ENCODE measurements at places on chromosomes 2 and 18. TPM values are rescaled to one million over a fixed set of nuclear protein-coding genes. Genes with fewer than 3 reads are reported as not detected.

The ZSWIM2 gene
- total RNA-seq: not detected

The BARD1 gene
- 4.7 TPM for total RNA-seq

The RND3 gene
- 45.9 TPM for total RNA-seq

The MATN3 gene
- 17.0 TPM for total RNA-seq

The NDC80 gene
- total RNA-seq: 10.9 TPM

The CDKL4 gene
- not detected for total RNA-seq

The CDH2 gene
- 42.7 TPM for total RNA-seq

The PLGLB2 gene
- 0.19 TPM for total RNA-seq

The METTL4 gene
- total RNA-seq: 5.4 TPM

The MC2R gene
- total RNA-seq: not detected

The TMEM214 gene
- 65.2 TPM for total RNA-seq

The CLIP4 gene
- 20.3 TPM for total RNA-seq

The STAT4 gene
- 4.5 TPM for total RNA-seq

The ALLC gene
- total RNA-seq: not detected

The MROH2A gene
- 0.23 TPM for total RNA-seq

The CENPA gene
- total RNA-seq: 49.1 TPM

The PPIL3 gene
- 21.9 TPM for total RNA-seq

The ANKRD30B gene
- not detected for total RNA-seq

The FOXI3 gene
- 0.06 TPM for total RNA-seq

The PRSS56 gene
- 0.10 TPM for total RNA-seq

The ANO7 gene
- 1.6 TPM for total RNA-seq

The SLC20A1 gene
- 164 TPM for total RNA-seq

The SPDYA gene
- total RNA-seq: 0.26 TPM

The ANKRD62 gene
- not detected for total RNA-seq

The ASPRV1 gene
- 0.38 TPM for total RNA-seq

The ANKRD30BL gene
- not detected for total RNA-seq

The SERPINB7 gene
- total RNA-seq: 3.0 TPM

The IL1RL1 gene
- total RNA-seq: 1.2 TPM

The CXCR1 gene
- not detected for total RNA-seq

The C18orf54 gene
- 2.1 TPM for total RNA-seq

The SERPINB11 gene
- total RNA-seq: 0.03 TPM

The WDSUB1 gene
- 7.7 TPM for total RNA-seq

The CCDC85A gene
- 0.31 TPM for total RNA-seq

The FZD7 gene
- total RNA-seq: 6.7 TPM

The SP140 gene
- total RNA-seq: not detected

The PLCL1 gene
- total RNA-seq: not detected

The MARS2 gene
- total RNA-seq: 11.5 TPM

The DTNA gene
- 0.35 TPM for total RNA-seq

The EPC2 gene
- 10.3 TPM for total RNA-seq

The REEP1 gene
- 1.1 TPM for total RNA-seq

The ATRAID gene
- 211 TPM for total RNA-seq

The MPP4 gene
- 0.24 TPM for total RNA-seq
